ENCODE measurements at places on chromosomes 13 and 19.

DNA sequence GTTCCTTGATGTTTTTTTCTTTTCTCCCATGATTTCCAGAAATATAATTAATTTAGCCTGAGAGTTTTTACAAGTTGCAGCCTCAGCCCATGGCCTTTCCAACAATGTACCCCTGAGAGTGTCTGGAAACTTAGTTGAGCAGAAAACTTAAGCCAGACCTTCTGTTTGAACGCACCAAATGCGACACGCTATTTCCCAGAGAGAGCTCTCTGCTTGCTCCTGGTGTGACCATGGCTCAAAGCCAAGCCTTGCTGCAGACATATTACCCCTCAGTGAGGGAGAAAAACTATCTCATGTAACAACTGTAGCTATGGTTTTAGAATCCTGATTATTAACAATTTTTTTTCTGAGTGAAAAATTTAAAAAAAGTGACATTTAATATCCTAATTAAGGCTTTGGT is 1204.5 kb upstream of the SLC10A2 start:
- no peak for DNase-seq

GRCh38 chr19:11169896-11170678 is 14.5 kb upstream of the SPC24 start:
- DNase-seq: no peak

- DNase-seq: no peak
Measured at GRCh38 chr19:52270266-52270885, 989 bp downstream of the ZNF766 start.

DNA sequence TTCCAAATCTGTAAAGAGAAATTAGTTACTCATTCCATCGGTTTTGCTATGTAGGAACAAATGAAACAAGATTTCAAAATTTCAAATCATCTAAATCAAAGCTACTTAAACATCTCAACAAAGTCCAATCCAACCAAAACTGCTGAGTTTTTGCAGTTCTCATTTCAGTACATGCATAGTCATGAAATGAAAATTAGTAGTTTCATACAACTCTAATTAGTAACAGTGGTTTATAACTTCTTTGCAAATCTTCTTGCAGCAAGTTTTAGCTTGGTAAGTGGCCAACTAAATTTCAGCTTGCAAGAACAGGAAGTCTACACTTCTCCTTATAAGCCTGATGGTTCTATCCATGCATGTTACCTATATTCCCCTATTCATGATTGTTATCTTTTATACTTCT is 75.6 kb downstream of the SPRY2 start:
- no peak for DNase-seq

GRCh38 chr13:48074006-48074405 is 20.9 kb downstream of the MED4 start:
- no peak for DNase-seq

DNA sequence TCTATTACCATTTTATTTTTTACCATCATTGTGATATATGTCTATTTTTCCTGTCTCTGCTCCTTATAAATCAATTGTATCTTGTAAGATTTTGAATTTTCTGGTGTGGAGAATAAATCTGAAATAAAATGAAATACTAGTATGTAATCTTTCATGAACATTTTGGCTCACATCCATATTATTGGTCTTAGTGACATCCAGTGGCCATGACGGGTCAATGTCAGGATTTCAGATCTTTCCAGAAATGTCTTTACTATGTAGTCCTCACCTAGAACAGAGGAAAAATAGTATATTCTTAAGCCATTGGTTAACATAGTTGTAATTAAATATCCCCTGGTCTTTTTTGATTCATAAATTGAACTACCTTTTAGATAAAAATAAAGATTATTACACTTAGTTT is 109.8 kb upstream of the GPC6 start:
- no peak for DNase-seq

GRCh38 chr19:50803633-50804419 is 13.6 kb downstream of the ACP4 start:
- DNase-seq: peak; percentile 49

DNA sequence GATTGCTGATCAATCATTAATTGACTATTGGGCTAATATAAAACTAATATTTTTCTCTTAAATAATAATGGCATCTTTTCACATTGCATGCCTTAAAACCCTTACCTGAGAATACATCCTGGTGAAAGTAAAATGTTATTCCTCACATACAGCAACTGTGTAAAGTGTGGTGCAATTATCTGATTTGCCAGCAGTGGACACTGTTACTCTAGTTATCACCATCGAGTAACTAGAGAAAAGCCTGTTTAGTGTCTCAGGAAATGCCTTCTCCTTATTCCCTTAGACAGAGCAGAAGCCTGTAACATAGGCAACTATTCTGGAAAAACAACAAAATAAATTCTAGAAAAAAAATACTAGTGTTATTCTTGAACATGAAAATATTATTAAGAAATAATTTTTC is 459.8 kb downstream of the FGF14 start:
- peak; percentile 33 for DNase-seq

DNA sequence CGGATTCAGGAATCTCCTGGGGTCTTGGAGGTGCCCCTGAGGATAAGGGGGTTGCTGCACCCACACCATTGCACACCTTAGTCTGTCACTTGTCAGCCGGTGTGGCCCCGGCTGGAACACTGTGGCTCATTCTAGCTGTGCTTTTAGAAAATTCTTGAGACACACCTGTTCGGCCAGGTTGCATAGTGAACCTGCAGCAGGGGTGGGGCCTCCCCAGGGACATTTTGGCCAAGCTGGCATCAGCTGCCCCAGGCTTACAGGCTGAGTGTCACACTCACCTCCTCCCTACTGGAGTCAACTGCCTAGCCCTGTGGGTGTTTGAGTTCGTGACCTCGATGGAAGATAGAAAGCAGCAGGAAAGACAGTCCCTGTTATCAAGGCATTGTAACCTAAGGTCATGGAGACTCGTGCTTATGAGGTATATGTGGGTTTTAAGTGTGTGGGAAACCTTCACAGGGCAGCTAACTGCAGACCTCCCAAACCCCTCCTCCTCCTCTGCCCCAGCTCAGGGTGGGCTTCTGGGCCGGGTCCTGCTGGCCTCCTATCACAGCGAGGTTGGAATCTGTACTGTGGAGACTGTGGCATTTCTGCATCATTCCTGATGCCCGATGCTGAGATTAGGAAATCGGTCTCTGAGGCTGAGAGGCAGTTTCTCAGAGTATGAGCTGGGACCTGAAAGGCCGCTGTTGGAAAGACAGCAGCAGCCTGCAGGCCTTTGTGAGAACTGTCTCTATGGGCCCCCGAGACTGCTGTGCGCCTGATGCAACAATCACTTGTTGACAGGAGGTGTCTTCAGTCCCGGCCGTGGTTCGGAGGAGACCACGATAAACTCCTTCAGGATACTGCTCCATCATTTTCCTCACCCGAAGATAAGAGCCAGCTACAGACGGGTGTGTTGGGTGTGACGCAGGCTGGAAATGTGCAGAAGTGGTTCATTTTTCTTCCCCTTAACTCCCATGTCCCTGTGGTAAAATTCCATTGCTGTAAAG is 72.2 kb downstream of the ATP11A start:
- DNase-seq: no peak

DNA sequence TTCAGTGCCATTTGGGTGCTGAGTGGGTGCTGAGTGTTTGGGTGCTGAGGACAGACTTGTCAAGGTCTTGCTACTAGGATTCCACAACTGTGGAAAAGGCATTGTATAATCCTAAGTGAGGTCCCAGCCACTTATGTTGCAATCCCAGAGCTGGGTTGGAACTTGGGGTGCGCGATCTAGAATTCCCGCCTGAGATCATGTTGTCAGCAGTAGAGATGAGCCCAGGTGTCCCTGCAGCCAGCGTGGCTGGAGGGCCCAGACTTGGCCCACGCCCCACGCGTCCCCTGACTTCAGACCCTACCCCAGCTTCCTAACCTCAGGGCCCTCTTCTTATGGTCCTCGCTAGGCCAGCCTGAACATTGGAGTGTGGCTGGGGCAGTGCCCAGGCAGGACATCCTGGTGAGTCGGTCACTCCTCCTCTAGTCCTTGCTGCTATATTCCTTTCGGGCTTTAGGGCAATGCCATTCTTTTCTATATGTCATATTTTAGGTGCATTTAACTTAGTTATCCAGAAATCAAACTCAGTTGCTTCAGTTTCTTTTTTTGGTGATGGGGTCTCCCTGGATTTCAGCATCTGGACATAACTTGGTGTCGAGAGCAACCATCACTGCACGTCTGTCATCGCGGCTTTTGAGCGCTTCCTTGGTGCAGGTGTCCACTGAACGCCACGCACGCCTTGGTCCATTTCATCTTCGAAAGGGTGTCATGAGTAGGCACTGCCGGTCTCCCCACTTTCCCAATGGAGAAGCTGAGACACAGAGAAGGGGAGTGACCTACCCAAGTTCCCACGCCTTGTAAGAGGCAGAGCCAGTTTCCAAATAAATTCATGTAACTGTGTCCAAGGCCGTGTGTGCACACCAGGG is 46.4 kb upstream of the F7 start:
- no peak for DNase-seq

DNA sequence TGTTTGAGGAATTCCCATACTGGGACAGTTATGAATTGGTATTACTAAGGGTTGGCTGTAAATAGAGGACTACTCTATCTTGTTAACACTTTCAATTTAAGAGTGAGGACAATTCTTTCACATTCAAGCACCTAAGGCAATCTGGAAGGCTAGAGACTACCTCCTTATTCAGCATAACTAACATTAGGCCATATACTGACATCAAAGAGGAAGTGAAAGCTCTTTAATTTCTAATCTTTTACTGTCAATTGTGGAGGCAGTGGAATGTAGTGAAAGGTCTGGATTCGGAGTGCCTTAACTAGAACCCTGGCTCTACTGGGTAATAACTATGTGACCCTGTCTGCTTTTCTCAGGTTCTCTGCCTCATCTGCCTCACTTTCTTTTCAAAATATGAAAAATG is 134.0 kb downstream of the UFM1 start:
- DNase-seq: no peak

- no peak for DNase-seq
Measured at GRCh38 chr13:99977334-99977911, 4.2 kb upstream of the ZIC2 start.

- peak; percentile 49 for DNase-seq
Measured at GRCh38 chr13:57624565-57625435, 6.7 kb upstream of the PCDH17 start.

DNA sequence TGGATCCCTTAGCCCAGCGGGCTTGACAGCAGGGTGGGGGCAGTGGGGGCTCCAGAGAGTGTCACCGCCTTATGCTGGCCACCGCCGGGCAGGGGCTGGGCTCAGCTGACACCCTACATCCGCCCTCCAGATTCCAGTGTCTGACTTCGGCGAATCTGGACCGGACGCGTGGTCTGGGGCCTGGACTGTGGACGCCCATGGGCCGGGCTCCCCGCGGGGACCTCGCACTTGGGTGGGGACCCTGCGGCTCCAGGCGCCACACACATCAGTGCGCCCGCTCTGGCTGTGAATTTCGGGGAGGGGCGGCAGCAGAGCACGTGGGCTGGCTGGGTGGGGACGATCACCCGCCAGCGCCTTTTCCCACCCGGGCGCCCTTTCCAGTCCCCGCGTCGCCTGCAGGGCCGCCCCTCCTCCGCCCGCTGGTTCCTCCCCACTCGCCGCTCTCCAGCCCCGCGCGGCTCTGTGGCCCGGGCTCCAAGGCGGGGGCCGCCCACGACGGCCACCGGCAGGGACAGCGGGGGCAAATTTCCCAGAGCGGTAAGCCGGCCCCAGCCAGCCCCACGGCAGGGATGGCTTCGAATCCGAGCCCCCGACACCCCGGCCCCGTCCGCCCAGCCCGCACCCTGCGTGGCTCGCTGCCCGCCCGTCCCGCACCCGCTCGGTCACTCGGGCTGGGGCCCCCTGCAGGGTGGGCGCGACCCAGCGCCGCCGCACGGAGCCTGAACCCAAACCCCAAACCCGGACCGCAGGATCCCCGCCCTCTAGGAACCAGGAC is 23.3 kb upstream of the ZNF99 start:
- DNase-seq: no peak

DNA sequence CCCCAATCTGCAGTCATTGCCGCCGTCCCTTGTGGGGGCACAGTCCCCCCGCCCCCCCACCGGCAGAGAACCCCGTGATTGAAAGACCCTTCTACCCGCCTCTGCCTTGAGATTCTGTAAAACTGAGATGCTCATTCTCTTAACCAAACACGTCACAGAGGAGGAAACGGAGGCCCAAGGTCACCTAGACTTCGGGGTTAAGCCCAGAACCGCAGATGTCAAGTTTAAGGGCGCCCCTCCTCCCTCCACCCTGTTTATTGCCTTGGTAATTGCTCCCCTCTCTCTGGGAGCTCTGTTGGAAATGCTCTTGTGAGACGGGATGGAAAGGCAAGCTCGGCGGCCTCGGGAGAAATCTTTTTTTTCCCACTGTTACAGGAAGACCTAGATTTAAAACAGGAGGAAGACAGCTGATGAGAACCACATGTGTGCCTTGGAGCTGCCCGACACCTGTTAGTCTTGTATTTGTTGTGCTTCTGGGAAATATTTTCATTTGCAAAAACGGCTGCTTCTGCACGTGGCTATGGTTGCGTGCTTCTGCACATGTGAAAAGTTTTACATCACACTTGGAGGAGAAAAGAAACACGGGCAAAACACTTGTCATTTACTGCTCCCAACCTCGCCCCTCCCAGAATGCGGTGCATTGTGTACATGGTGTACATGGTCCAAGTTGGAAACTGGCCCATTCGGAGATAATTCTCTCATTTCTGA is 1.1 kb upstream of the MED26 start:
- no peak for DNase-seq

DNA sequence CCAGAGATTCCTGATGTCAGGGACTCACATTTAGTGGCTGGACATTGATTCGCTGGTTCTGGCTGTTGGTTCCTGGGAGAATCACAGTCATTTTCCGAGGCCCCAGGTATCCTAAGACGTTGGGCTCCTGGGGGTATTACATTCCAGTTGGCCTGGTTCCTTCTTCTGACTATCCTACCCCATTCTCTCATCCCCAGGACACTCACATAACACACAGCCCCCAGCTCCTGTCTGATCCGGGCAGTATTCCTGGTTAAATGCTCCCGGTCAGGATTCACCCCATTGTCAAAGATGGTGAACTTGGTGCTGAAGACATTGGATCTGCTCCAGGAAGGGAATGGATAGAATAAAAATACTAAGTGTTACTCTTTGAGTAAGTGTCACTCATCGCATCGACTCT is 11.5 kb downstream of the PPP1R15A start:
- DNase-seq: no peak

- DNase-seq: no peak
Measured at GRCh38 chr13:42035905-42036521, 12.4 kb upstream of the DGKH start.

GRCh38 chr13:90902255-90902654 is 445.2 kb upstream of the MIR17HG start:
- no peak for DNase-seq

DNA sequence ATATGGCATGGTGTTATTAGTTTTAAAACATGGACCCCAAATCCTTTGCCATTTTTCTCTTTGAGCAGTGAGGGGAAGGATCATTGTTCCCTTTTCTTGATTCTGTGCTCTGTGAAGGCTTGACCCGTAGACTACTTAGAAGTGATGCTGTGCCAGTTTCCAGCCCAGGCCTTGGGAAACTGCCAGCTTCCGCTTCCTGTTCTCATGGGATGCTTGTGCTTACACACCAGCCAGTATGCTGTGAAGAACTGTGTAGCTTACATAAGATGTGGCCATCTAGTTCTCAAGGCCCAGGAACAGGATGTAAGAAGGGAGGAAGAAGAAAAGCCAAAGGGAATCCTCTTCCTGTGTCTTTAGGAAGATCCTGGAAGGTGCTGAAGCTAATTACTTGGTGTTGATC is 180.9 kb downstream of the PCCA start:
- DNase-seq: no peak

- no peak for DNase-seq
Measured at GRCh38 chr13:110665491-110666254, 40.2 kb downstream of the CARS2 start.
